ENCODE measurements at places on chromosomes 16 and 17.

GRCh38 chr17:72119077-72119872 lies 1.5 kb upstream of the SOX9 start:
- DNase-seq = no peak

DNA sequence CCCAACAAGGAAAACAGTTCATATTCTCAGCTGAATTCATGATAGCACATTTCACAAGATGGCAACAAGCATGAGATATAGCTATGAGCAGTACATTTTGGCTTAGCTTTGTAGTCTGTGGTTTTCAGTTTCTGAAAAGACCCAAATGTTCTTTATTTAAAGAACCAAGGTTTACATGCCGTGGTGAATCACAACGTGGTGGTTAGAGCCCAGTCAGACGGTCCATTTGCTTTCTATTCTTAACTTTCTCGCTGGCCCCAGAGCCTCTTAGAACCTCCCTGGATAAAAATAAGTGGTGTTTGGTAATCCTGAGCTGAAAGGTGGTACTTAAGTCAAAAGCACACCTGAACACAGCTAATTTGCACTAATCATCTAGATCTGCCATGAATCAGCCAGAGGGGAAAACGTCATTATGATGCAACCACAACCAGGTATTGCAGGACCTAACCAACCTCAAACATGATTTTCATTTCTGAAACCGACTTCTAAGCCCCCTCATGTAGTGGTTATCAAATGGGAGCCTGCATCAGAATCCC lies 18.6 kb upstream of the HAPSTR1 start:
- no peak for DNase-seq

- DNase-seq = no peak
Measured at GRCh38 chr17:31586946-31587345, 195.5 kb downstream of the RAB11FIP4 start.

DNA sequence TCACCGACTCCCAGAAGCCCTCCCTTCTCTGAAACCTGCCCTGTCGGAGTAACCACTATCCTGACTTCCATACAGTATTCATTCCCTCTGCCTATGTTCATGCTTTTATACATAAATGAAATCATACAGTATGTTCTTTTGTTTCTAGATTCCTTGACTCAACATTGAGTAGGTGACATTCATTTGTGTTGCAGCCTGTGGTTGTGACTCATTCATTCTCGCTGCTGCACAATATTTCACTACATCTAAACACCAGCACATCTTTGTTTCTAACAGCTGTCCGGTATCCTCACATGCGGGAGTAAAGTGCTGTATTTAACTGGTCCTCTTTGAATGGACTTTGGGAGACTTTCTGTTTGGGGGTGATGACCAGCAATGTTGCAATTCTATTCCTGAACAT lies 135.0 kb upstream of the FOXF1 start:
- no peak for DNase-seq
